ENCODE measurements at places on chromosomes 6 and 20.

GRCh38 chr6:35184580-35185301, 29.0 kb upstream of the SCUBE3 start:
- DNase-seq: no peak

DNA sequence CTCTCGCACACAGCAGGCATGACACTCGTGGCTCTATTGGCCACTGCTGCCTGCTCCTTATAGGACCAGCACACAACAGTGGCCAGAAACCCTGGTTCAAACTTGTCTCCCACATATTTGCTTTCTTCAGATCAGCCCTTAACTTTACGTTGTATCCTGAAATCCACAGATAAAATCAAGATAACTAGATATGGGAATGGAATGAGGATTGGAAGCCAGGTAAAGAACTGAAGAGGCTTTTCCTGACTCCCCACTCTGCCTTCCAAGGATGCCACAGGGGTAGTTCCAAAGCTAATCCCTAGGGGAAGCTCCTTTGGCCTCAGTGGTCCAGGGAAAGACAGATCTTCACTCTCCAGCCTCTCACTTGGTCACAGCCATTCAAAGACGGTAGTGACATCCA, 86.5 kb downstream of the INSM1 start:
- no peak for DNase-seq

- no peak for DNase-seq
These were observed 36.6 kb downstream of the GMPR start for GRCh38 chr6:16274885-16275589.

GRCh38 chr6:135994857-135995544, 143.5 kb downstream of the PDE7B start:
- DNase-seq: no peak

DNA sequence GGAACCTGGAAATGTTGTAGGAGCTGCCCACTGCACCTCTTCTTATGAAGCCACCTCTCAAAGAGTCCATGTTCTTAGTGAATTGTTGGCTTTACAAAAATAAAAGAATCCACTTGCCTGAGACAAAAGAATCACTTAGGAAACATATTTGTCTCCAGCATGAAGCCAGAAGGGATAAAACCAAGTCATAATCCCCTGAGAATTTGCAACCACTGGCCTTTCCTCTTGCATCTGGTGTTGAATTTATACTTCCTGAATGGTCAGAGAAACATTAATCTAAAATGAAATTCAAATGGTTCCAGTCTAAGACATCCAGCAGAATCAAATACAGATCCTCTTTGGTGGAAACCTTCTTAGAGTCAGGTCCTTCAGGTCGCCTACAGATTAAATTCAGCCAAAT, 192.5 kb upstream of the ECI2 start:
- DNase-seq: no peak

DNA sequence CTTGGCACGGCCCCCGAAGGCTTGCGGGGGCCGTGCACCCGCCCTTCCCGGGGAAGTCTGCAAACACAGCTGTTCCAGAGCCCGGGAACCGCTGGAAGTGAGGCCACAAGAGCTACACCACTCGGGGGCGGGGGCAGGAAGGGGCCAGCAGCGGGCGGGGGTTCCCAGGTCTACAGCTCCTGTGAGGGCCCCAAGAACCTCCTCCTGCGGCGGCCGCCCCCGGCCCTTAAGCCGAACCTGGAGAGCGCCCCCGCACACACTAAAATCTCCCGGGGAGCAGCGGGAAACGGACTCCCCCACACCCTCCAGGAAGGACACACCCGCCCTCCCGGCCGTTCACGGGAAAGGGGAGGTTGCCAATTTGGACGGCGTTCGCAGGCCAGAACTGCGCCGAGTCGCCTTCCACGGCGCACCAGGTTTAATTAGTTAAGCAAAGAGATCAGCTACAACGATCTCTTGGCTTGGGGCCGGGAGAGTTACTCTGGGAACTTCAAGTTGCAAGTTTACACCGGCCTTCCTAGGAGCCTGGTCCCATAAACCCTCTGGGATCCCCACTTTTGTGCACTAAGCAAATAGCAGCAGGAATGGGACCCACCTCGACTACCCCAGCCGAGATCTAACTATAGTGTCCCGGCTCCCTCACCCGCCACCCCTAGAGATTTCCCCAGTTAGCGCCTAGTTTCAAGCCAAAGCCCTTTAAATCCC, 1.7 kb downstream of the JAG1 start:
- DNase-seq: no peak

DNA sequence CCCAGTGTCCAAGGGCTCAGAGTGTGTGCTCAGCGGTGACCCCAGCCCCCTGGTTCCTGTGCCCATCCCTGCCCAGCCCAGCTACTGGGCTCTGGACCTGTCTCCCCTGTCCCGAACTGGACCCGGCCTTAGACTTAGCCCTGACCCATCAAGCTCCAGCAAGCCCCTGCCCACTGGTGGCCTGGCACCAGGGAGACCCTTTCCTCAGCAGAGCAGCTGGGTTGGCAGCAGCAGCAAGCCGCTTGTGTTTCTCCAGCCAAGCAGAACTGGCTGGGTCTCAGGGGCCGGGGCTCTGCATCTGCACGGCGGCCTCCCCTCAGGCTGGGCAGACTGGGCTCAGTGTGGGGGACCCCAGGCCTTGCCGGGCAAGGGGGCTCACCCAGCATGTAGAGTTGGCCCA, 801 bp downstream of the SPDEF start:
- no peak for DNase-seq

- no peak for DNase-seq
These were observed 22.4 kb downstream of the IL17A start for GRCh38 chr6:52208612-52209011.

DNA sequence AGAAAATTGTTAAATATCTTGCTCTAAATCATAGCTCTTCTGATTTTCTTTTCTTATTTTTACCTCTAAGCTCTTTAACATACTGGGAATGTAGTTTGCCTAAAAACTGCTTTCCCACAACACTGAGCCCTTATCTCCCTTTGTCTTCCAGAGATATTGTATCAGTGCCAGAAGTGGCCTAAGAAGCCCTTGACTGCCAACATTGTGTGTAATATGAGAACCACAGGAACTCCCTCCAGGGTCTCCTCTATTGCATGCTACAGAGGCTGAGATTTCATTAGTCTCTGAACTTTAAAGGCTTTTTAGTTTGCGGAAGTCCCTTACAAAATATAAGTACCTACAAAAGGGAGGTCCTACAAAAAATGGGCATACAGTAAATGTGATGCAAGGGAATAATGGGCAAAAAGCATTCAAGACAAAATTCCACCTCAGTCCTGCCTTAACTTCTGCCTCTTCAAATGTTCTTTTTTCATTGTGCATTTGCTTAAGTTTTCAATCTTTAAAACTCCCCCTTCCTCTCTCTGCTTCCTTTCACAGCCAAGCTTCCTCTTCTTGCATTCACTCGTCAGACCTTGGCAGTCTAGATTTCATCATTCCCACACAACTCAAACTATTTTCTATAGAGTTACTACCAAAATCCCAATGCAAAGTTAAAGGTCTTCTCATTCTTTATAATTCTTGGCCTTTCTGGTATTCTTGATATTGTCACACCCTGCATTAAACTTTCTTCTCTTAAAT, 76.5 kb downstream of the ADGRG6 start:
- no peak for DNase-seq

GRCh38 chr6:39617026-39617425, 108.2 kb downstream of the KIF6 start:
- DNase-seq: no peak

- no peak for DNase-seq
These were observed 30.2 kb upstream of the GGTLC1 start for GRCh38 chr20:24018796-24019195.

GRCh38 chr6:107663308-107663707, 160.8 kb downstream of the SCML4 start:
- DNase-seq: no peak

- no peak for DNase-seq
These were observed 76.4 kb downstream of the EYA2 start for GRCh38 chr20:46970937-46971630.

- DNase-seq: no peak
These were observed 154.8 kb upstream of the KCNQ5 start for GRCh38 chr6:72466971-72467566.

DNA sequence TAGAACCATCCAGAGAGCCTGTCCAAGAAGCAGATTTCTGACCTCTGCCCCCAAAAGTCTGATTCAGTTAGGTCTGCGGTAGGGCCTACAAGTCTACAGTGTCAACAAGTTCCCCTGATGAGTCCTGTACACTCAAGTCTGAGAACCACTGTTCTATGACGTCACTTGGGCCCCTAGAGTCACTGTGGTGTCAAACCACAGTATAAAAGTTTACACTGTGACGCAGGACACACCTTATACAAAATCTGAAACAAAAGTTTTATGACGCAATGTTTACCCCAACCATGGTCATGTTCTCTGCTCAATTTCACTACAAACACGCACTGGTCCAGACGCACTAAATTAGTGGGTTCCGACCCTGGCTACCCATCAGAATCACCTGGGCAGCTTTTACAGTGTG, 17.9 kb downstream of the SLA2 start:
- DNase-seq: no peak

DNA sequence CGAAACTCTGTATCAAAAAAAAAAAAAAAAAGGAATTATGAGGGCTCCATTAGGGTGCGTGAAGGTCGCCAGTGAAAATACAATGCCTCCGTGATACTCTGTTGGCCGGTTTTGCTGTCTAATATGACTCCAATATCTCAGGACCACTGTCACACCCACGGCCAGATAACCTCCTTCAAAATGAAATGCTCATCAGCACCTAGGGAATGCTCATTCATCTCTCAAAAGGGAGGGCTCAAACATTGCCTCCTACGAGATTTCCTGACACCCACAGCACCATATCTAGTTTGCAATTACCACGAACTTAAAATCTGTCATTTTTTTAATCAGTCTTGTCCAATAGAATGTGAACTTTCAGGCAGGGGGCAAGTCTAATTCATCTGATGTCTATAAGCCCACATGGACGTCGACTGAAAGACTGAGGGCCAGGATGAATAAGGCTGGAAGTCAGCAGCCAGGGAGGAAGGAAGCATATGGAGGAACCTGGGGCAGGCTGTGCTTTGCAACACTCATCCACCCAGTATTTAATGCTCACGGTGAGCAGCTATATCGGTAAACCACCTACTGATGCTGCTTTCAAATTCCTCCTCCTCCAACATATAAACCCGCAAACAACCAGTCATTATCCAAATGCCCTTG, 42.8 kb downstream of the MAP3K5 start:
- DNase-seq: no peak

DNA sequence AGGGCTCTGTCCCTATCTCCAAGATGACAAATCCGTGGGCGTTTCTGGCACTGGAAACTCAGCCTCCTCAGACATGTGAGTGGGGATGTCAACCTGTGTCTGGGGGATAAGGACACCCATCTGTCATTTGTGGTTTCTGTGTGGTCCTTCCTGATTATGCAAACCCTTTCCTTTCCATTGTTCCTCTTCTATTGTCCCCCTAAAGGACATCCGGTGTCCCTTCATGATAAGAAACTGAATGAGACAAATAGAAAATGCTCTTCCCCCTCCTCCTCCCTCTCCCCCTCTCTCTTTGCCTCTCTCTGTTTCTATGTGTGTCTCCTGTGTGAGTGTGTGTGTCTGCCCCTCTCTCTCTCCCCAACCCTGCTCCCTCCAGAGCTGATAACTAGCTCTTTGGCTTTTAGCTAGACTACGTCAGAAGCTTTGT, 11.5 kb upstream of the GLP1R start:
- DNase-seq: no peak

DNA sequence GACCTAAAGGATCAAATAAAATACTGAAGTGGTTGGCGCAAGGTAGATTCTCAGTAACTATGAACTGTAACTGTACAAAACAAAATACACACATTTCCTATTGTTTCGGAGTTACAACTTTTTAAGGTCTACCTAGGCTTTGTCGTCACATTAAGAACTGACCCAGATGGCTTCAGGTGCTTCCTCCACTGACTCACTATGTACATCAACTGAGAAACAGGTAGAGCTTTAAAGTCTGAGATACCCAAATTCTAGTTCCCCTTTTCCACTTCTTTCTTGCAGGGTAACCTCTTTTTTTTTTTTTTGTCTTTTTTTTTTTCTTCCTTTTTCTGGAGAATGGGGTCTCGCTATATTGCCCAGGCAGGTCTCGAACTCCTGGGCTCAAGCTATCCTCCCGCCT, 5.5 kb downstream of the SNRPB start:
- no peak for DNase-seq

- DNase-seq: no peak
These were observed 115.2 kb upstream of the AKIRIN2 start for GRCh38 chr6:87817183-87817582.

DNA sequence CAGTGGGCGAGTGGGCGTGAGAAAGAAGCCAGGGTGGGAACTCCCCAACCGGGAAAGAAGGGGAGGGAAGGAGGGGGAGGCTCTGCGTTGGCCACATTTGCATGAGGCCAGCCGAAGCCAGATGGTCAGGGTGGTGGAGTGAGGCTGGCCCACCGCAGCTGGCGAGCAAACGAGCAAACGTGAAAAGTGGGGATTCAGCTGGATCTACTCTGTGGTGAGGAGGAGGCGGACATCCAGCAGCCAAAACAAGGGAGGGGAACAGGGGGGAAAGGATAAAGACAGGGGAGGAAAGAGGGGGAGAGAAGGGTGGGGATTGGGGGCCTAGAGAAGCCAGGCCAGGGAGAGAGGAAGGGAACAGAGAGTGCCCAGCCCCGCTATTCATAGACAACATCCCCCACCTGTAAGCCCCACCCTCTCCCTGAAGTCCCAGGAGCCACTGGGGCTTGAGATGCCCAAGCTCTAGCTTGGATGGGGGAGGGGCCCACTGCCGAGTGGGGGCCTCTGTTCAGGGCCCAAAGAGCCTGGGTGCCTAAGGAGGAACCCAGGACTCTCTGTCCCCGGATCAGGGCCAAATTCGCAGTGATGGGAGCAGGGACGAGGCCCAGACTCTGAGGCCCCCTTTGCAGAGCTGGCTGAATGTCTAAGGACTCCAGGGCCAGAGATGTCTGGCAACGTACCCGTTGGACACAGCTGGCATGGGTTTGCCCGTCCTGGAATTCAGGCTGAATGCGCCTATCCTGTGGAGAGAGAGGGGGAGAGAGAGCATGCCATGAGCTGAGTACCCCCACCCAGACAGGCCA, 45.1 kb downstream of the CPNE5 start:
- no peak for DNase-seq

DNA sequence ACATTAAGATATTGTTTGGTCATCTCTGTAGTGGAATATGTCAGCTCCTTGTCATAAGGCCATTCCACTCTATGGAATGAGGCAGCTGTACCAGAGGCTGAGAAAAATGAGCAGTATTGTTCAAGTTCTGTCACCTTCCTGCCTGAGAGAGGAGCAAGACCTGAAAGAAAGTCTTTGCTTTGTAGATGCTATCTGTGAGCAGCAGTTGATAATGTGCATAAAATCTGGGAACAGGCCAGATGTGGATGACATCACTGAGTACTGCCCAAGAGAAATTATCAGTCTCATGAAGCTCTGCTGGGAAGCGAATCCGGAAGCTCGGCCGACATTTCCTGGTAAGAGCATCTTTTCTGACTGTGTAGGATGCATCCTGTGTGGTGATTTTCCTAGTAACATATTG, 16.8 kb downstream of the RIPK1 start:
- DNase-seq: no peak

GRCh38 chr6:105810922-105811482, 275.1 kb upstream of the PRDM1 start:
- DNase-seq: no peak

Data from stimulated activated CD4-positive, alpha-beta T cell treated with anti-CD3 and anti-CD28 coated beads, Interleukin-4, amount 100 ng/mL, for 24 hours (primary cell).